ENCODE measurements at places on chromosomes 12 and 14.

DNA sequence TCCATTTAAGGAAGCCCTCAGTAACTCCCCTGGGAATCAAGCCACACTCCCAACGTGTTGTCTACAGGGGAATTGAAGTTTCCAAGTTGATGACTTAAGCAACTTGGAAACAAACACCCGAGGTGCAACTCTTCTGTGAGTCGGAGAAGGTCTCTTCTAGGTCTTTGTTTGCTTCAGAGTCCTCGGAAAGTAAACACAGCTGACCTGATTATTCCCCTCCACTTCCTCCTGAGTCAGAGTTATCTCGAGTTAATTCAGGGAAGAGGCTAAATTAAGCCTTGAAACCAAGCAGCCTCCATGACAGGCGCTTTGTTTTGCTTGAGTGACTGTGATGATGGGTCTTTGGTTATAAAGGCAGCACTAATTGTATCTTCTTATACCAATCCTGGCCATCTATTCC, 41.8 kb downstream of the TUNAR start:
- no peaks in the 10 kb centered on the region for H3K27me3 ChIP-seq
- H3K4me3 ChIP-seq = no peak overlapping the region
- H3K36me3 ChIP-seq = no peaks in the 10 kb centered on the region
- ATAC-seq = no peak
- H3K27ac ChIP-seq = no peak overlapping the region

- H3K4me1 ChIP-seq = peaks cover 30% of the 10 kb centered on the region
- H3K4me3 ChIP-seq = peak overlapping the region; percentile 86
- no peaks in the 10 kb centered on the region for H3K27me3 ChIP-seq
- peaks cover 7% of the 10 kb centered on the region for H3K36me3 ChIP-seq
Measured at GRCh38 chr12:121673013-121673511, 3.6 kb upstream of the MORN3 start.

- H3K4me3 ChIP-seq = no peak overlapping the region
- no peaks in the 10 kb centered on the region for H3K27me3 ChIP-seq
- no peak overlapping the region for H3K27ac ChIP-seq
- no peaks in the 10 kb centered on the region for H3K4me1 ChIP-seq
Measured at GRCh38 chr14:47596232-47596631, 79.2 kb downstream of the MDGA2 start.

- no peak for ATAC-seq
- no peak overlapping the region for H3K4me3 ChIP-seq
- no peaks in the 10 kb centered on the region for H3K4me1 ChIP-seq
Measured at GRCh38 chr12:39431002-39431796, 11.7 kb downstream of the KIF21A start.

GRCh38 chr14:97544571-97544970, 747.4 kb downstream of the VRK1 start:
- no peaks in the 10 kb centered on the region for H3K27me3 ChIP-seq
- H3K4me3 ChIP-seq = no peak overlapping the region
- H3K4me1 ChIP-seq = no peaks in the 10 kb centered on the region
- no peaks in the 10 kb centered on the region for H3K36me3 ChIP-seq
- ATAC-seq = no peak
- H3K27ac ChIP-seq = no peak overlapping the region

DNA sequence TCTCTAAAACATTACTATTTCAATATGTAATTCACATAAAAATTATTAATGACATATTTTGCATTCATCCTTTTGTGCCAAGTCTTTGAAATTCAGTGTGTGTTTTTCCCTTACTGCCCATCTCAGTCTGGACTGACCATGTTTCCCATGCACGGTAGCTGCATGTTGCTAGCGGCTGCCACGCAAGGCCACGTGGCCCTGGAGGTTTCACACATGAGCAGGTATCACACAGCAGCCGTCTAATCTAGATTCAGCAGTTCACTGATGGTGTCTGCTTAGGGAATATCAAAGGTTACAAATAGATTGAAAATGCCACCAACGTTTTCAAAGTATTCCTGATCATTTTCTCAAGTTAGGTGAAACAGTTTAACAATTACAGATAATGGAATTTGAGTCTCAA, 234.8 kb upstream of the FKBP4 start:
- H3K27me3 ChIP-seq = peaks cover 25% of the 10 kb centered on the region
- no peaks in the 10 kb centered on the region for H3K36me3 ChIP-seq
- no peak overlapping the region for H3K27ac ChIP-seq
- no peak for ATAC-seq
- H3K4me1 ChIP-seq = peaks cover 4% of the 10 kb centered on the region
- no peak overlapping the region for H3K4me3 ChIP-seq

DNA sequence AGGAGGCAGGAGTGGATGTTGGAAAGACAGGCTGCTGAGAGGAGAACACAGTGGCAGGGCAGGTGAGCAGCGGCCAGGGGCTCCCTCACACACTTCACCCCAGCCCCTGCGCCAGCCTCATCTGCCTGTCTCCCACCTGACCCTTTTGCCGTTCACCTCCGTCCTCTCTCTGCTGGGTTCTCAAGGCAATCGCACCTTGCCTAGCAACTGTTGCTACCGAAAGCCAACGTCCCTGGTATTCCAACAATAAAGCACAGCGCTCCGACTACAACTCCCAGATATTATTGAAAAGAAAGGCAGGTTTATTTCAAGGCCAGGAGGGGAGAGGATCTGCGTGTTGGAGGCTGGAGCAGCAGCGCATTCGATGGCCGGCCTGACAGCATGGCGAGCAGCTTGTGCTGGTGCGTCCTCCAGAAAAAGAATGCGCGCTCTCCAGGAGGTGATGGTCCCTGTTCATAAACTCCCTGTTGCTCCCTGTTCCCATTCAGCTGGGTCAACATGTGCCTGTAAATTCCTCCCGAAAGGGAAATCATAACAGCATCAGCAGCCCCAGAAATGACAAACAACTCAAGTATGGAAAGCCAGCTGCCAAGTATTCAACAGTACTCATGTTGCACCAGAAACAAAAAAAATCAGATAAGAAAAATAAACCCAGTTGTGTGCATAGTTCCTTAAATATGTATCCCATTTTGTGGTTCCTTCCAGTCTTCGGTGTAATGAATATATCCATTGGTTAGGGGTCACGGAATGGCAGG, 153.0 kb upstream of the DIO3 start:
- no peak overlapping the region for H3K4me3 ChIP-seq
- no peaks in the 10 kb centered on the region for H3K4me1 ChIP-seq
- no peak overlapping the region for H3K27ac ChIP-seq
- no peak for ATAC-seq
- peaks cover 13% of the 10 kb centered on the region for H3K27me3 ChIP-seq

GRCh38 chr14:89040460-89041256, 216.2 kb downstream of the TTC8 start:
- H3K4me3 ChIP-seq = peak overlapping the region; percentile 79
- no peaks in the 10 kb centered on the region for H3K36me3 ChIP-seq
- peaks cover 15% of the 10 kb centered on the region for H3K4me1 ChIP-seq
- H3K27ac ChIP-seq = peak overlapping the region; percentile 73
- H3K27me3 ChIP-seq = peaks cover 46% of the 10 kb centered on the region

GRCh38 chr12:52837781-52838608, 3.9 kb upstream of the KRT79 start:
- no peak overlapping the region for H3K4me3 ChIP-seq
- H3K27ac ChIP-seq = no peak overlapping the region
- peaks cover 4% of the 10 kb centered on the region for H3K4me1 ChIP-seq
- no peaks in the 10 kb centered on the region for H3K36me3 ChIP-seq

GRCh38 chr12:86247871-86248270, 8.3 kb downstream of the MGAT4C start:
- no peaks in the 10 kb centered on the region for H3K4me1 ChIP-seq
- no peak overlapping the region for H3K27ac ChIP-seq
- H3K36me3 ChIP-seq = no peaks in the 10 kb centered on the region
- no peak overlapping the region for H3K4me3 ChIP-seq
- ATAC-seq = no peak
- H3K27me3 ChIP-seq = no peaks in the 10 kb centered on the region

DNA sequence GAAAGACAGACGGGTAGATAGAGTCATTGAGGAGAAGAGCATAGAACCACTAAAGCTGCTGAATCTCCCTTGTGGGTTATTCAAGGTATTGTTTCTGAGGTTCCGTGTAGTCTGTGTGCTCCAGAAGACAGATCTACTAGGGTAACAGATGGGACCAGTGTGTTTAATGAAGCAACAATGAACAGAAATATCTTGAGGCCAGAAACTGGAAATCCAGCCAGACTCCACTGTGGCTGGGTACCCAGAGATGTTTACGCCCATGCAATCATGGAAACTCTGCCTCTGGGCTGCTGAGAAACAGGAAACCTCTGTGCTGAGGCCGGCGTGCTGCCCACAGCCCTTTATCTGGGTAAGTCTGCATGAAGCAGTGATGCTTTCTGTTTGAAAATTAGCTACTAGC, 8.3 kb downstream of the PROX2 start:
- peaks cover 5% of the 10 kb centered on the region for H3K4me1 ChIP-seq
- no peaks in the 10 kb centered on the region for H3K36me3 ChIP-seq
- H3K4me3 ChIP-seq = no peak overlapping the region
- H3K27ac ChIP-seq = no peak overlapping the region
- ATAC-seq = peak; percentile 61

DNA sequence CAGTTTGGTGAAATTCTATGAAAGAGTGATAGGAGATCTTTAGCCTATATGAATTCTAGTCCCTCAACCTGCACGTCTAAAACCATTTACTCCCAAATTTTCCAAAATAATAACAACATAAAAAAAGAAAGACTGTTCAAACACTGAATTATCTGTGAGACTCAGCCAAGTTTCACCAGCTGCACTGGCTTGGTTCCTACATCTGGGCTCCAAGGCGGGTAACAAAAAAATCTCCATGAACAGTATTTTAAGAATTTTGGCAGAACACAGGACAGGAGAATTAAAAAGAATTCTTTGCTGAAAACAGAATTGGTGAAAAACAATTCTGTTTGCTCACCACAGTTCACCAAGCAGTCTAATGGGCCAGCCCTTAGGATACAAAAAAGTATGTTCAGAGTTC, 536.8 kb upstream of the ATP2B1 start:
- no peak overlapping the region for H3K4me3 ChIP-seq
- no peaks in the 10 kb centered on the region for H3K27me3 ChIP-seq
- peaks cover 15% of the 10 kb centered on the region for H3K4me1 ChIP-seq
- no peak overlapping the region for H3K27ac ChIP-seq
- no peaks in the 10 kb centered on the region for H3K36me3 ChIP-seq

- ATAC-seq = no peak
- H3K4me3 ChIP-seq = no peak overlapping the region
- H3K27ac ChIP-seq = no peak overlapping the region
- peaks cover 8% of the 10 kb centered on the region for H3K4me1 ChIP-seq
- peaks cover 84% of the 10 kb centered on the region for H3K36me3 ChIP-seq
- peaks cover 3% of the 10 kb centered on the region for H3K27me3 ChIP-seq
Measured at GRCh38 chr12:49100380-49100779, 5.8 kb upstream of the DHH start.

DNA sequence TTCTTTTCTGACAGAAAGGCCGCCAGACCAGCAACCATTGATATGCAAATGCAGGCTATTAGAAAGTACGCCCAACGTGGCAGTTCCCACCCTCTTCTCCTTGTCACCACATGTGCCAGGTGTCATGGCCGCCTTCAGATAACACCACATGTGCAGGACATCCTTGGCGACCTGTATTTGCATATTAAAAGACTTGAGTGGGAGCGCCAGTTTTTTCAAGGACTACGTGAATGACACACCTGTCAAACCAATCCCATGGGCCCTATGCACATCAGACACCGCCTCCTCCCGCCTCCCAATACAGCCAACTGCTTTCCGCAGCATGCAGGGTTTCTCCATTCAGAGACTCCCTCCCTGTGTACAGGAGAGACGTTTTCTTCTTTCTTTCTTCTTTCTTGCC, 318.6 kb upstream of the FAR2 start:
- no peak overlapping the region for H3K4me3 ChIP-seq
- H3K27ac ChIP-seq = no peak overlapping the region
- H3K36me3 ChIP-seq = no peaks in the 10 kb centered on the region
- no peaks in the 10 kb centered on the region for H3K4me1 ChIP-seq
- no peaks in the 10 kb centered on the region for H3K27me3 ChIP-seq

- H3K36me3 ChIP-seq = no peaks in the 10 kb centered on the region
- ATAC-seq = no peak
- no peak overlapping the region for H3K4me3 ChIP-seq
- H3K4me1 ChIP-seq = no peaks in the 10 kb centered on the region
- no peaks in the 10 kb centered on the region for H3K27me3 ChIP-seq
Measured at GRCh38 chr12:99911081-99911480, 73.7 kb downstream of the ANKS1B start.

DNA sequence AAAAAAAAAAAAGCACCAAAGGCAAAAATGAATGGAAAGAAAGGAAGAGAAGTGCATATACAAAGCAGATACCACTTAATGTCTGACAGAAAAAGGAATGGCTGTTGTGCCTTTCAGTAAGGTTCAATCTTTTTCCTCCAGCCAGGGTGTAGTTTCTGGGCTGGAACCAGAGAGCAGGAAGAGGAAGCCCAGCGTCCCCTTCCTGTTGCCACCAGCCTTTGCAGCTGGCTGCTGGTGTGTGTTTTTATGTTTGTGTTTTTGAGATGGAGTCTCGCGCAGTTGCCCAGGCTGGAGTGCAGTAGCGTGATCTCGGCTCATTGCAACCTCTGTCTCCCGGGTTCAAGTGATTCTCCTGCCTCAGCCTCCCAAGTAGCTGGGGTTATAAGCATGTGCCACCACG, 64.6 kb upstream of the LTA4H start:
- no peak for ATAC-seq
- no peak overlapping the region for H3K4me3 ChIP-seq
- no peaks in the 10 kb centered on the region for H3K36me3 ChIP-seq
- no peaks in the 10 kb centered on the region for H3K27me3 ChIP-seq
